ENCODE measurements at places on chromosomes 3 and 15.

DNA sequence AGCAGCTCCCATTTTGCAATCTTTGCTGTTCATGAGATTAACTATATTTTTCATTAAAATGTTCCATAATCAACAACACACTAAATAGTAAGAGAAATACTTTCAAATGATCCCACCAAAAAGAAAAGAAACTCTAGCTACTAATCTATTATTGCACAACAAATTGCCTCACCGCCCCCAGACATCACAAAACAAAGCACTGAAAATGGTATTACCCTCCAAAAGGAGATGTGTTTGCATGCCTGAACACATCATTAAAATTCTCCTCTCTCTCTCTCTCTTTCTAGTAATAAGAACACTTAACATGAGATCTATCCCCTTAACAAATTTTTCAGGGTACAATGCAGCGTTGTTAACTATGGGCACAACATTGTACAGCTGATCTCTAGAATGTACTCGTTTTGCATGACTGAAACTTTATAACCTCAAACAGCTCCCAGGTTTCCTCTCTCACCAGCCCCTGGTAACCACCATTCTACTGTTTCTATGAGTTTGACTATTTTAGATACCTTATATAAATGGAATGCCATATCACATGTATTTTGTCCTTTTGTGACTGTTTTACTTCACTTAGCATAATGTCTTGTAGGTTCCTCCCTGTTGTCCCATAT, 33.1 kb downstream of the WNT5A start:
- DNase-seq = no peak

- no peak for DNase-seq
These were observed 21.0 kb downstream of the ANAPC13 start for GRCh38 chr3:134464689-134465365.

DNA sequence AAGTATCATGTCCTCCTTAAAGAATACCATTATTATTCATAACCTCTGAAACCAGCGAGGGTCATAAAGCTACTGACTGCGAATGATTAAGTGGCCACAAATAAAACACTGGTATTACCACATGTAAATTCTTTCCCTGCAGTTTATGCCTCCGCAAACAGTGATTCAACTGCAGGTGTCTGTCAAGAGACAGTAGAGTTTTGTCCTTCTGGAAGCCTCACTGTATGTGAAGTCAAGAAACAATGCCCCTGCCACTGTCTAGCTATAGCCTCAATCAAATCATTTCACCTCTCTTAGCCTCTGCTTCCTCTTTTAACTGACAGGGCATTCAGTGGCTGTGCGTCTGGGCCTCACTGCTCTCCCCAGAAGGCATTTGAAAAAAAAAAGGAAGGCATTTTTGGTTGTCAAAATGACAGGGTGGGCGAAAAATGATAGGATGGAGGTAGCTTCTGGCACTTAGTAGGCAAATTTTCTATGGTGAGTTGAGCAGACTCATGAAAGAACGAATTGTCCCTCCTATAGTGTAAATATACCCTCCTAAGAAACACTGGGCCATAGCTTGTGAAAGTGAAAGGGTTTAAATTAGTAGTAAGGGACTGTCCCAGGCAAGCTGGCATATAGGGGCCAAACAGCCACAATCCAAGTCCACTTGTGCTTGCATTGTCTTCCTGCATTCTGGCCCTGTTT, 66.7 kb downstream of the FILIP1L start:
- DNase-seq = no peak

DNA sequence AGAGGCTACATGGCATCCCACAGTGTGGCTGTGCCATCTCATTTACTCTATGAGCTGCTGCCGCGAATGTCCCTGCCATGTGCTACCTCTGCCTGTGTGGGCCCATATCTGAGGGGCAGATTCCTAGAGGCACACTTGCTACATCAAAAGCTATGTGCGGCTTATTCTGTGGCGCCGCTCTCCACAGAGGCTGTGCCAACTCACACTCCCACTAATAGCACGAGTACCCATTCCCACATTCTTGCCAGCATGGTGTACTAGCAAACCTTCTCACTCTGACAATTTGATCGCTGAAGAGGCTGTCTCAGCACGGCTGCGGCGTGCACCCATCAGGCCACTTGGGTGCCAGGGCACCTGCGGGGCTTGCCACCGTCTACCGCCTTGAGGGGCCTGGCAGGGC, 31.2 kb upstream of the MUSTN1 start:
- no peak for DNase-seq

GRCh38 chr3:111864821-111865656, 6.0 kb downstream of the PHLDB2 start:
- DNase-seq = peak; percentile 35

DNA sequence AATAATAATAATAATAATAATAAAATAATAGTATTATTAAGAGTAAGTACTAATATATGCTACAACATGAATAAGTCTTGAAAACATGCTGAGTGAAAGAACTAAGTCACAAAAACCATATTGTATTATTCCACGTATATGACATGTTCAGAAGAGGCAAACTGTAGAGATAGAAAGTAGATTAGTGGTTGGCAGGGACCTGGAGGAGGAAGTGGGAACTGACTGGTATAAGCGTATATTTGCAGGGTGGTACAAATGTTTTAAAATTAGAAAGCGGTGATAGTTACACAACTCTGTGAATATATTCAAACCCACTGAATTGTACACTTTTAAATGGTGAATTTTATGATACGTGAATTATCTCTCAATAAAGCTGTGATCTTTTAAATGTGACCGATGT, 32.8 kb downstream of the LRRK1 start:
- no peak for DNase-seq

DNA sequence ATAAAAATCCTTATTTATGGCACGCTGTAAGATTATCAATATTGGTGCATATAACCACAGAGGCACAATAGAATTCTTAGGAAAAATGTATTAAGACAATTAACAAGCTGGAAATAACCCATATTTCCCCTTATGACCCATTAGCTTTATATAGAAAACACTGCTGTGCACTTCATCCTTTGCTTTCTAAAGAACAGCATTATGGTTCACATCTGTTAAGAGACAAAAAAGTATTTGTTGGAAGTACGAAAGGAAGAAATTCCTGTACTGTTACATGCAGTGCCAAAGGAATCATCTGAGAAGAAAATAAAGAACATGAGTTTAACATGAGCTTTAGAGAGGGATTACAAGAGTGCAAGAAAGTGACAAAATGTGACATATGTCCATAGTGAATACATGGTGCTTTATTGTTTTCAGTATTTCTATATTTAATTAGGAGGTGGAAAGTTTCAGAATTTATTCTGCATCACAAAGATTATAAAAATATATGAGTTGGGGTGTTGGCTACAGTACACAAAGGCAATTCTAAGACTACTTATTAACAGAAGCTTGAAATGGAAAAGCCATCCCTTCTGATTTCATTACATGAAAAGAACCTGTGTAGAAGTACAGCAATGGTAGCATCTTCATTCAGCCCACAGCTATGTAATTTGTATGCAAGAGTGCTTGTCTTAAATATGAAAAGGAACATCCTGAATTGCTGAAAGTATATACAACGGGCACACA, 6.8 kb downstream of the UBE3A start:
- DNase-seq = no peak

DNA sequence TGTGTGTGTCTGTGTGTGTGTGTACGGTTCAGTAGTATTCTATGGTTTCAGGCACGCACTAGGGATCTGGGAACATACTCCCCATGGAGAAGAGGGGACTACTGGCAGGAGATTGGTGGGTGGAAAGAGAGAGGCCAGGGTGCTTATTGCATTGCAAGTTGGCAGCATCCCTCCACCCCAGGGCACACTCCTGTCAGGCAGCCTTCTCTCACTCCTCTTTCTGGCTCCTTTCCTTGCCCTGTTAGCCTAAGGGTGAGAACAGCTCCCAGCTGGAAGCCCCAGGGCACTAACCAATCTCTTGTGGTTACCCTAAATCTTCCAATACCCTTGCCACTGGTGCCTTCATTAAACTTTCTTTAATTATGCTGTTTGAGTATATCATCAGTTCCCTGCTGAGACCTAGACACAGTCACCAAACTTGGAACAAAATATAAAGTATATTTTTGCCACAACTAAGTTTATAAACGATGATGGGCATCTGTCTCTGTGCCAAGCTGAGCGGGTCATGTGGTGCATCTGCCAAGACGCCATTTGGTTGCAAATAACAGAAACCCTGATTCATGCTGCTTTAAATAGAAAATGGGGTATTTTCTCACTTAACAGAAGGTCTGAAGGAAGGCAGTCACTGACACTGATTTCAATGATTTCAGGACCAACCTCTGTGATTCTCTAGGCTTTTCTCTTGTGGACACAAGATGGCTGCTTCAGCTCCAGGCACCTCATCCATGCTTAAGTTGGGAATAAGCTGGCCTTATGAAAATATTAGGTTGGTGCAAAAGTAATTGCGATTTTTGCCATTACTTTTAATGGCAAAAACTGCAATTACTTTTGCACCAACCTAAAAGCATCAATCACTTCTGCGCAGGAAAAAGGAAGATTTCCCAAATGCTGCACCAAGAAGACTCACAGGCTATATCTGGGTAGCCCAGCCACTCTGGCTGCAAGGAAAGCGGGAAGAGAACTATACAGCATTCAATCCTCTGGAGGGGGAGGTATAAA, 476.9 kb upstream of the PROK2 start:
- DNase-seq = no peak

- peak; percentile 40 for DNase-seq
These were observed 401 bp downstream of the ZSCAN29 start for GRCh38 chr15:43370310-43370974.

- peak; percentile 40 for DNase-seq
These were observed 225.9 kb upstream of the CD96 start for GRCh38 chr3:111315930-111316587.

DNA sequence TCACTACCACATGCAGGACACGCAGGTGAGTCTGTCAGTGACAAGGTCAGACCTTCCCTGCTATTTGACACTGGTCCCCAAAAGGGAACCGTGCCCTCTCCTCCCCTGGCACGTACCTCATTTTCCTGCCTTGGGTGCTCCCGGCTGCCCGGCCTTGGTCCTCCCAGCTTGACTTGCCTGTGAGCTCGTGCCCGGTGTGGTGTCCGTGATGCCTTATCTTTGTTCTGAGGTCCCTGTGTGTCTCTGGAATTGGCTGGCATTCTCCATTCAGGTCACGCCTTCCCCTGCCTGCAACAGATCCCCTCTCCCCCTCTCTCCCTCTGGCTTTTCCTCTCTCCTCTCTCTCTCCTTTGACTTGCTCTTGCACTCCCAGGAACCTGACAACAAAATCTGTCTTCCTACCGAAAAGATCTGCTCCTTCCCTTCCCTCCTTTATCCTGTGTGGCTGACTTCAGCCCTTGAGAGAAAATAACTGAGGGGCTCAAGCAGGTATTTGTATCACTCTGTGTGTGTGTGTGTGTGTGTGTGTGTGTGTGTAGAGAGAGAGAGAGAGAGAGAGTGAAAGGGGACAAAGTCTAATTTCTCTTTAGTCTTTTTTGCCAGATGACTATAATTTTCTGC, at the start of gene MASP1:
MASP1 (minus strand) TSS at position 226 of the 621 bp plus-strand sequence; CDS start at position 121, 105 bp downstream.
- DNase-seq = peak; percentile 38

- DNase-seq = no peak
These were observed 28.5 kb downstream of the TMEM212 start for GRCh38 chr3:171871392-171872274.

GRCh38 chr3:128945041-128945877, 48.6 kb downstream of the CFAP92 start:
- DNase-seq = no peak

DNA sequence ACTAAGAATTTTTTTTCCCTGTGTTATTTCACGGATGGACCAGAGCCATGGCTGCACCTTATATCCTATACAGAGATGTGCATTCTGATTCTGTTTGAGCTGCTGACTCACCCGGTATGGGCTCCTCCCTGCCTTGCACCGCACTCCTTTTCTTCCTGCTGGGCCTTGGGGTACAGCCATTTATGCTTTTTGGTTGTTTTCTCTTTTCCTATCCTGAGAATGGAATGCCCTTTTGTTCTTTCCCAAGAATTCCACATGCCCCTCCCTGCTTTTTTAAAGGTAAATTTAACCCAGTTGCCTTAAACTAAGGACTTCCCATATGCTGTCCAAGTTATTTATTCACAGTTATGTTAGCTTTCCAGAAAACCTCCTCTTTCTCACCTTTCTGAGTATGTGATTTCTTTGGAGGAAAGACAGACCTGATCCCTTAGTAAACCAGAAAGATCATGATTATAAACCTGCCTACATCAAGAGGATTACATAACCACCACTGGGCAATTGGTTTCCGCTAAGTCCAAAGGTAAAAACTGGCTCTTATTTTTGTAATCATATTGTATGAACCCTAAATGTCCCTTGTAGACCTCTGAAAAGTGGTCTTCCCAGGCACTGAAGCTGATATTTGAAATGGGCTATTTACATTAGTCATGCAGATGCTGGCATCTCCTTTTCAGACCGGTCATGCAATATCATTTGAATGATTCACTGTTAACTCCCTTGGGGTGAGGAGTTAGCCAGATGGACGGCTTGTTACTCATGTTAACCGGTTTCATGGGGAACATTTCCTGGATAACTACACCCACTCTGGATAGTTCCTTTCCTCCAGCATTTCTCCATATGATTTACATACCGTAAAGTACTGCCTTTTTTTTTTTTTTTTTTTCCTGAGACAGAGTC, 45.5 kb downstream of the TMOD3 start:
- DNase-seq = peak; percentile 87

DNA sequence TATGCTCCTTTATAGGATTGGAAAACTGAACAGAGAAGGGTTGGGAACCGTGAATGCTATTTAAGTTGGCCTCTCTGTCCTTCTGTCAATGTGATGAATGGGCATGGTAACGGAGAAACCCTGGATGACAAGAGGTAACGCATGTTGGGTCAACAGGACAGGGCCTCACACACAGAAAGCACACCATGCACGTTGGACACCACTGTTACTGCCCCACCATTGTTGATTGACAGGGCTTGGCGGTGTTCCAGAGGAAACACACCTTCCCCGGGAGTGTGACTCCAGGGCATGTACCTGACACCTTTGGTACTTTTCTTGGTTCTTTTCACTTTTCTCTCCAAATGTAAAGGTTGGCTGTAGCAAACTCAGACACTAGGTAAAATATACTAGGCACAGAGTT, 548.5 kb downstream of the OCA2 start:
- no peak for DNase-seq

- peak; percentile 50 for DNase-seq
These were observed 602 bp upstream of the BAHD1 start for GRCh38 chr15:40439960-40440742.

DNA sequence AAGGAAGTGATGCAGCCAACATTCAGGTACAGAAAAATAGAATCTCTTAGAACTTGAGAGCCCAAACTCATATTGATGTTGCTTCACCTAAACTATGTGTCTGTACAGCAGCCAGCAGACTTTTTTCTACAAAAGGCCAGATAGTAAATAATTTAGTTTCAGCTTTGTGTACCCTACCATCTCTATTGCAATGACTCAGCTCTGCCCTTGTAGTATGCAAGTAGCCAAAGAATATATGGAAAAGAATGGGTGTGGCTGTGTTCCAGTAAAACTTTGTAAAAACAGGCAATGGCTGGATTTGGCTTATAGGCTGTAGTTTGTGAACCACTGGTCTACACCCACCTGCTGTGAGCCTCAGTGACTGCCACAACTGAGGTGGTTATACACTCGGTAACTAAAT, 392.5 kb upstream of the RARB start:
- DNase-seq = no peak

GRCh38 chr3:88324788-88325187, 175.0 kb downstream of the C3orf38 start:
- no peak for DNase-seq
